Activated naive CD8-positive, alpha-beta T cell treated with anti-CD3 and anti-CD28 coated beads, Interleukin-2, amount 50 U/mL, for 24 hours (primary cell): ENCODE measurements at places on chromosomes 3 and 15.

- peaks cover 18% of the 10 kb centered on the region for H3K4me1 ChIP-seq
- H3K36me3 ChIP-seq, result no peaks in the 10 kb centered on the region
- no peak overlapping the region for H3K4me3 ChIP-seq
- no peak for DNase-seq
Observed at GRCh38 chr3:3107858-3108257, 2.3 kb downstream of the IL5RA start.

- H3K36me3 ChIP-seq, result no peaks in the 10 kb centered on the region
- DNase-seq, result no peak
- H3K4me1 ChIP-seq, result peaks cover 28% of the 10 kb centered on the region
- H3K27ac ChIP-seq, result no peak overlapping the region
- H3K4me3 ChIP-seq, result no peak overlapping the region
Observed at GRCh38 chr3:127485396-127486170, 105.0 kb downstream of the TPRA1 start.

DNA sequence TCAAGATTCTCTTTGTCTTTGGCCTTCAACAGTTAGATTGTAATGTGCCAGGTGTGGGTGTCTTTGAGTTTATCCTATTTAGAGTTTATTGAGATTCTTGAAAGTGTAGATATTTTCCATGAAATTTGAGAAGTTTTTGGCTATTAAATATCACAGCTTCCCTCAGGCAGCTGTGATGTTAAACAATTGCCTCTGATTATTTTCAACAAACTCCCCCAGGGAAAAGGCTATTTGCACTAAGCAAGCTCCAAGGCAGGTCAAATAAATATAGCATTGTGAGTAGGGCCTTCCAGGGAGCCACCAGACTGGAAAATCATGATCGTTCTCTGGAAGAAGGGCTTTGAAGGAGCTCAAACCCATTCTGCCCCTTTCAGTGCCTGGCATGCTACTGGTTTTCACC is 107.0 kb downstream of the EEFSEC start:
- H3K27me3 ChIP-seq, result no peaks in the 10 kb centered on the region
- H3K27ac ChIP-seq, result no peak overlapping the region
- no peak for DNase-seq
- H3K4me1 ChIP-seq, result no peaks in the 10 kb centered on the region
- H3K4me3 ChIP-seq, result no peak overlapping the region

DNA sequence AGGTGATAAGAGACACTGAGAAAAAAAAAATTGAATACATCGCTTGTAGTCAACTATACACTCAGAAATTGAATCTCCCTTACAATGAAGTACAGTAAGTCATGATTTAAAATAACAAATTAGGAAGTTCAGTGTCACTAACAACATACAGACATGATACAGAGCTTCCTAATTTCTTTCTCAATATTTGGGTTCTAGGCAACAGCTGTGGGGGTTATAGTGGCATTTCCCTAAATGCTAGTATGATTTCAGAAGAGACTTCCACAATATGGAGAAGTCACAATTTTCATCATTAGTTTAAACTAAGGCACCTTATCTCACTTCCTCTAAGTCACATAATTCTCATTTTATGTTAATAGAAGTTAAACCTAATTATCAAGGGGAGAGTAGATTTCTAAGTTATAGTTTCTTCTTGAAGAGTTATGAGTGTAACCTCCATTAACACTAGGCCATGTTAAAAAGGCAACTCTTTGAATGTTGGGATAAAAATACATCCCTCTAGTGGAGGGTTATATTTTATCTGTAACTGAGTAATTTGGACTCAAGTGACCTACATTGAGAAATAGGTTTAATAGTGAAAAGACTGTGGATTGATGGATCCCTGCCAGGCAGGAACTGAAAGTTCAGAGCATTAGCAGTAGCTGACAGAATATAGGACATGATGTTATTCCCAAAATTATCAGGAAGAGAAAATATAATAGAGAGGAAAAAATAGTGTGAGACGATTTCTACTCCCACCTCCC is 286.0 kb upstream of the SUCLG2 start:
- DNase-seq, result no peak
- no peaks in the 10 kb centered on the region for H3K36me3 ChIP-seq
- H3K27ac ChIP-seq, result no peak overlapping the region

GRCh38 chr3:40505599-40506462 is at the start of gene ZNF620:
Gene ZNF620 (plus strand): TSS chr3:40506039. CDS start chr3:40506353, 314 bp downstream.
- H3K27ac ChIP-seq, result peak within 1 kb of the TSS; percentile 83
- H3K27me3 ChIP-seq, result no peaks in the 10 kb centered on the region
- peaks cover 31% of the 10 kb centered on the region for H3K4me1 ChIP-seq
- peak within 1 kb of the TSS; percentile 84 for H3K4me3 ChIP-seq
- peak; percentile 67 for DNase-seq
- peaks cover 9% of the 10 kb centered on the region for H3K36me3 ChIP-seq

DNA sequence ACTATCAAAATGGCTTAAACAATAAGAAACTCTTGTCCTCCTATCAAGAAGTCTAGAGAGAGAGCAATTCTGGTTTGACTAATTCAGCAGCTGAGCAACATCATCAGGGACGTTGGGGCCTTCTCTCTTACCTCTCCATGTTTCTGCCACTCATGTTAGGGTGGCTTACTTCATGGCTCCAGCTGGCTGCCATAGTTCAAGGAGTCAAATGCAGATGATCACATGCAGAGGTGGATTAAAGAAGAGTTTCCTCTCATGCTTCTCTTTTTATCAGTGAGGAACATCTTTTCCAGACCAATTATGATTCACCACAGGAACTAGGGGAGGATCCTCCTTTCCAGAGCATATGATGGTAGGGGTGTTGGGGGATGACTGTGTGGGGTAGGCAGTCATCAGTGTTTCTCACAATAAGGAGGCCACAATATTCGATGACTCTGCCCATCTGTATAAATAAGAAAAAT is 45.5 kb downstream of the NEK11 start:
- no peak overlapping the region for H3K4me3 ChIP-seq
- DNase-seq, result no peak
- no peaks in the 10 kb centered on the region for H3K27me3 ChIP-seq
- H3K27ac ChIP-seq, result no peak overlapping the region
- H3K4me1 ChIP-seq, result no peaks in the 10 kb centered on the region

DNA sequence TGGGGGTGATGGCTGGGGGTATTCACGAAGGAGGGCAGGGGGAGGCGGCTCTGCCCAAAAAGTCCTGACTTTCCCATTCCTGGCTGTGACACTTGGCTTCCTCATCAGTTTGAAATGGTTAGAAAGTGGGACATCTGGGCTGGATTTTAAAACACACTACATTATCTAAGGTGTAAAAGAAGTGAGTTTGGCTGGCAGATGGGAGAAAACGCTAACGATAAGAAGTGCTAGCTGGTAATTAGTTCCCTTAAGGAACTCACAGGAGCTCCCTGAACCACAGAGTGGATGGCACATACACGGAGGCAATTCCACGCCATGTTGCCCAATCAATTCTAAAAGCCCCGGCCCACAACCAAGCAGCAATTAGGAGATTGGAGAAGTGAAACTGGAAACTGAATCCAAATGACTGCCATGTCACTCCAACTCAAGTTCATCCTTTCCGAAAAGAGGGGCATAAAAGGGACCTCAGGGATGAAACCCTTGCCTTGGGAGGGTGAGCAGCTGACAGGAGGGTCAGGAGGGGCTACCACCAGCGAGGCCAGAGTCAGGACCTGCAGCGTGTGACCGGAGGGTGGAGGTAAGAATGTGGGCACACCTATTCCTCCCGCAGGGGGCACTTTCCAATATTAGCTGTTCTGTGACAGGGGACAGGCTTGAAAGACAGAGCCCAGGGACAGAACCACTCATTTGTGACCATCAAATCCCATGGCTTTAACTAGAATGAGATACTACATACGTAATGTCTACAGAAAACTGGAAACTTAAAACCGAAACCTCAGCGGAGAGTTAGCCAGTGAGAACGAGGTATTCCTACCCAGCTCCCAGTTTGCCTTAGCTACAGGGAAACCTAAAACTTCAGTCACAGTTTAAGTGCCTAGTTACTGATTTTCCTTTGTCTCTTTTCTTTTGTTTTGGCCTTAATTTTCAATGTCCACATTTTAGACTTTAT is 95.3 kb upstream of the OXTR start:
- no peaks in the 10 kb centered on the region for H3K27me3 ChIP-seq
- no peaks in the 10 kb centered on the region for H3K36me3 ChIP-seq
- H3K27ac ChIP-seq, result no peak overlapping the region
- H3K4me3 ChIP-seq, result no peak overlapping the region

- H3K4me1 ChIP-seq, result no peaks in the 10 kb centered on the region
- no peak overlapping the region for H3K4me3 ChIP-seq
- H3K36me3 ChIP-seq, result no peaks in the 10 kb centered on the region
- no peaks in the 10 kb centered on the region for H3K27me3 ChIP-seq
- H3K27ac ChIP-seq, result no peak overlapping the region
Observed at GRCh38 chr3:27289769-27290413, 79.3 kb downstream of the NEK10 start.

GRCh38 chr3:11574981-11575669 is 68.6 kb downstream of the VGLL4 start:
- no peak overlapping the region for H3K4me3 ChIP-seq
- no peak for DNase-seq
- H3K36me3 ChIP-seq, result peaks cover 5% of the 10 kb centered on the region
- peaks cover 13% of the 10 kb centered on the region for H3K4me1 ChIP-seq

DNA sequence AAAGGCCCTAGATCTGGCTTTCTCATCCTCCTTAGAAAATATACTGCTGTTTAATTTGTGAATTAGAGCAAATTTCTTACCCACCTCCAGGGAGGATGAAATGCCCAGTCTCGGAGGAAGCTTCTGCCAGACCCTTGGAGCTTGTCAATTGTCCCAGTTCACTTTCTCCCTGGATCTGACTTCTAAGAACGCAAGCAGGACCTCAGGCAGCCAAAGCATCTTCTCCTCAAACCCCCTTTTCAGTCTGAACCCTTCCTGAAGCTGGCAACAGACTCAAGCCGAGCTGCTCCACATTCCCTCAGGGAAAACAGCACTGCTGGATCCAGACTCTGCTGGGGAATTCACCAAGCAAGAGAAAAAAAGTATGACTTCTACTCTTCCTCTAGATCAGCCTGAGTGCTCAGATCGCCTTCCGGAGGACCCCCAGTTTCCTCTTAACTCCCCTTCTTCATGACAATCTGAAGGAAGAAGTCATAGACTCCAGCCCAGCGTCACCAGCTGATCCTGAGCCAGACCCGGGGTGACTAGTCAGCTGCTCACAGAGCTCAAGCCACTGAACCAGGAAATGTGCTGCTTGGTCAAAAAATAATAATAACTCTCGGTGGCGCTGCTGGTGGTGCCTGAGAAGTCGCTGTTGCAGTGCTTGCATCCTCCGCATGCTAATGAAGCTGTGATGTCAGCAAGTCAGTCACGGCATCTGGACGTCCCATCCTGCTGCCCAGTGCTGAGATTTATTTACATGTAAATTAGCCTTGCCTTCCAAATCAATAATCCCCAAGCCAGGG is at the start of gene PRICKLE2:
PRICKLE2 (minus strand) TSS at position 641 of the 785 bp plus-strand sequence. CDS start 26,539 bp downstream, outside the sequence.
- no peaks in the 10 kb centered on the region for H3K36me3 ChIP-seq
- H3K4me1 ChIP-seq, result no peaks in the 10 kb centered on the region
- no peak for DNase-seq
- no peak within 1 kb of the TSS for H3K27ac ChIP-seq

DNA sequence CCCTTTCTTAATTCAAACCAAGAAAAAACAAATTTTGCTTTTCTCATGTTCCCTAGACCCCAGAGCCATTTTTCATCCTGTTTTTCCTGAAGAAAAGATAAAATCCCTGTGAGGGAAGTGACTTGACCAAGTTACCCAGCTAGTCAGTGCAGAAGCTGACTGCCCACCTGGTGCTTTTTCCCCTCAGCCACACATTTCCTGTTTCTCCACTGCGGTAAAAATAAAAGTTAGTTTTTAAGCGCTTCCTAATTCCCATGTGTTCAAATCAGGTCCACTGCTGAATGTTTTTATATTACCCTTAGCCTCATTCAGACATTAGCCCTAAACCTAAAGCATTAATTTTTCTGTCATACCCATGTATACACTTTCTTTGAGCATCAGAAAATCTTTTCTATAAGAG is 26.1 kb downstream of the PPP2R3A start:
- H3K4me1 ChIP-seq, result peaks cover 13% of the 10 kb centered on the region
- no peaks in the 10 kb centered on the region for H3K36me3 ChIP-seq
- H3K27me3 ChIP-seq, result peaks cover 11% of the 10 kb centered on the region
- no peak overlapping the region for H3K27ac ChIP-seq
- DNase-seq, result no peak
- no peak overlapping the region for H3K4me3 ChIP-seq

- peaks cover 16% of the 10 kb centered on the region for H3K4me1 ChIP-seq
- no peak overlapping the region for H3K27ac ChIP-seq
- H3K36me3 ChIP-seq, result peaks cover 3% of the 10 kb centered on the region
Observed at GRCh38 chr3:194880940-194881925, 195.6 kb downstream of the FAM43A start.

DNA sequence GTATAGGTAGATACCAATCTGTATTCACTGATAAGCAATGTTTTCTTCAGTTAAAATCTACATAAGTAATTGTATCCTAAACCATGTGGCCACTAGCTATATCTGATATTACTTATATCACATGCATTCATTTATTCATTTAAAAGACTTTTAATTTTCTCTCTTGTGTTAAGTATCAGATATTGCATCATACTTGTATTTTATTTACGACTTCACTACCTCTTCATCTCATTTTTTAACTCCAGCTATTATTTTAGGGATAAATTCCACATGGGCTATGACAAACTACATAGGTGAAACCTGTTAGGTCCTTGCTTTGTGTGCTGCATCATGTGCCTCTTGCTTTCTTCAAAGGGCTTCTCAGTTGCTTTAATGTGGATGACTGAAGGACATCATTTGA is 1018.3 kb downstream of the ZPLD1 start:
- H3K27me3 ChIP-seq, result no peaks in the 10 kb centered on the region
- DNase-seq, result no peak

- H3K36me3 ChIP-seq, result peaks cover 13% of the 10 kb centered on the region
- no peak for DNase-seq
- no peaks in the 10 kb centered on the region for H3K27me3 ChIP-seq
- no peak overlapping the region for H3K4me3 ChIP-seq
- H3K27ac ChIP-seq, result peak overlapping the region; percentile 16
Observed at GRCh38 chr15:90570643-90571042, 40.9 kb downstream of the CRTC3 start.

GRCh38 chr3:39202094-39202493 is 9.7 kb upstream of the XIRP1 start:
- no peak overlapping the region for H3K27ac ChIP-seq
- no peak for DNase-seq
- peaks cover 5% of the 10 kb centered on the region for H3K4me1 ChIP-seq
- H3K27me3 ChIP-seq, result peaks cover 6% of the 10 kb centered on the region
- no peaks in the 10 kb centered on the region for H3K36me3 ChIP-seq
- H3K4me3 ChIP-seq, result no peak overlapping the region

GRCh38 chr3:134252766-134253165 is 2.1 kb upstream of the RYK start:
- H3K36me3 ChIP-seq, result peaks cover 6% of the 10 kb centered on the region
- peaks cover 13% of the 10 kb centered on the region for H3K27me3 ChIP-seq
- no peak overlapping the region for H3K4me3 ChIP-seq
- H3K27ac ChIP-seq, result no peak overlapping the region
- peaks cover 65% of the 10 kb centered on the region for H3K4me1 ChIP-seq

GRCh38 chr3:133948131-133948810 is 52.6 kb upstream of the RAB6B start:
- H3K4me3 ChIP-seq, result no peak overlapping the region
- H3K27ac ChIP-seq, result no peak overlapping the region
- H3K27me3 ChIP-seq, result peaks cover 2% of the 10 kb centered on the region
- peaks cover under 1% of the 10 kb centered on the region for H3K4me1 ChIP-seq

- peak overlapping the region; percentile 85 for H3K27ac ChIP-seq
- peaks cover 17% of the 10 kb centered on the region for H3K4me1 ChIP-seq
- no peaks in the 10 kb centered on the region for H3K27me3 ChIP-seq
- peak overlapping the region; percentile 37 for H3K4me3 ChIP-seq
Observed at GRCh38 chr3:58271901-58272501, 34.0 kb upstream of the RPP14 start.
